ENCODE measurements at places on chromosomes 16 and 17.

- DNase-seq: no peak
Measured at GRCh38 chr17:81339534-81340296, 44.6 kb upstream of the SLC38A10 start.

DNA sequence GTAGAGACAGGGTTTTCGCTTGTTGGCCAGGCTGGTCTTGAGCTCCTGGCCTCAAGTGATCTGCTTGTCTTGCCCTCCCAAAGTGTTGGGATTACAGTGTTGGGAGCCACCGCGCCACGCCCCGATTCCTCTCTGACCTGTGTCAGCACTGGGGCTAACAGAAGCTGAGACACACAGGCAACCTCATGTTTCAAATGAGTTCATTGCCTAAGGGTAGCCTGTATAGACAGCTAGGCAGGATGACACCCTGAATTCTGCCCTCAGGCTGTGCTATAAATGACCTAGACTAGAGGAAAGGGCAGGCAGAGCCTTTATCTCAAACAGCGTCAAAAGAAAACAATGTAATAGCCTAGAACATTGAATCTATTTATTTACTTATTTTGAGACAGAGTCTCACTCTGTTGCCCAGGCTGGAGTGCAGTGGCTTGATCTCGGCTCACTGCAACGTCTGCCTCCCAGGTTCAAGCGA is 2.3 kb upstream of the CDK3 start:
- DNase-seq: no peak

GRCh38 chr16:89842471-89843408 is 14.5 kb downstream of the SPIRE2 start:
- no peak for DNase-seq

- no peak for DNase-seq
Measured at GRCh38 chr17:32805029-32805976, 71.6 kb downstream of the MYO1D start.

- peak; percentile 46 for DNase-seq
Measured at GRCh38 chr17:29369831-29370735, 20.1 kb upstream of the TAOK1 start.

DNA sequence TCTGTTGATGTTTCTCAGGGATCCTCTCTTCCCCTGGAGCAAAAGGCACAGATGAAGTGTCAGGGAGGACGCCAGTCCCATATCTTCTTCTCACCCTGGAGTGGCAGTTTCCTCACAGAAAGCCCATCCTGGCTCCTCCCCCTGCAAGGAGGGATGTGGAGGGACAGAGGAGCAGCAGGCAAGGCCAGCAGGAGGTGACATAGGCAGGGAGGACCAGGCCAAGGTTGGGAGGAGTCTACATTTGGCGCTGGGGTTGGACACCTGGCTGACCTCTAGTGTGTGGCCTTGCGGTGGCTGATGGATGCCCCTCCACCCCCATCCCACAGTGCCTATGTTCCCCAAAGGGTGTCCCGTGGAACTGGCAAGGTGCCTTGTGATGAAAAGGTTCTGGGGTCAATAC is 125.4 kb downstream of the SEC14L1 start:
- no peak for DNase-seq

DNA sequence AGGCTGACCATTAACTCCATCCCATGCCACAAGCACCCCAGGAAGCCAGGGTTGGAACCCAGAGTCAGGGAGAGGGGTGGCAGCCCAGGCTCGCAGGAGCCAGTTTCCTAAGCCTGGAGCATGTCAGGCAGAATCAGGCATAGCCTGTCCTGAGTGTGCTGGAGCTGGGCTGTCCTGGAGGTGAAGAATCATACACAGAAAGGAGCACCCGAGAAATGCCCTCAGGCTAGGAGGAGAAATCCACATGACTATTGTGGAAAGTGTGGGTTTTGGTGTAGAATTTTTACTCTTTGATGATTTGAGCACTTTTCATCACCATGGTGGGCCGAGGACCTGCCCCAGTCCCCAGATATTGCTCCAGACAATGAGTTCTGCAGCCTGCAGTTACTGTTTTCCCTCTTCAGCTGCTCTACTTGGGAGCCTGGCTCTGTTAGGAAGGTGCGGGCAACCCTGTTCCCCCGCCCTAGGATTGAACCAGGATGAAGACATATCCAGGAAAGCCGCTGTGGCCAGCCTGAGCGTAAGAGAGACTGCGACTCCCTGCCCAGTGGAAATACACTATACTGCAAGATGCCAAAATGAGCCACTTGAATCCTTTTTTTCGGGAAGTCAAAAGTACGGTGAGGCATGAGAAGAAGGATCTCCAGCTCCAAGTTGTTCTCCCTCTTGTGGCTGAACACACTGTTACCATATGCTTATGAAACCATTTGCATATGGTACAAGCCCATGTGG is 29.0 kb upstream of the HEATR6 start:
- no peak for DNase-seq

DNA sequence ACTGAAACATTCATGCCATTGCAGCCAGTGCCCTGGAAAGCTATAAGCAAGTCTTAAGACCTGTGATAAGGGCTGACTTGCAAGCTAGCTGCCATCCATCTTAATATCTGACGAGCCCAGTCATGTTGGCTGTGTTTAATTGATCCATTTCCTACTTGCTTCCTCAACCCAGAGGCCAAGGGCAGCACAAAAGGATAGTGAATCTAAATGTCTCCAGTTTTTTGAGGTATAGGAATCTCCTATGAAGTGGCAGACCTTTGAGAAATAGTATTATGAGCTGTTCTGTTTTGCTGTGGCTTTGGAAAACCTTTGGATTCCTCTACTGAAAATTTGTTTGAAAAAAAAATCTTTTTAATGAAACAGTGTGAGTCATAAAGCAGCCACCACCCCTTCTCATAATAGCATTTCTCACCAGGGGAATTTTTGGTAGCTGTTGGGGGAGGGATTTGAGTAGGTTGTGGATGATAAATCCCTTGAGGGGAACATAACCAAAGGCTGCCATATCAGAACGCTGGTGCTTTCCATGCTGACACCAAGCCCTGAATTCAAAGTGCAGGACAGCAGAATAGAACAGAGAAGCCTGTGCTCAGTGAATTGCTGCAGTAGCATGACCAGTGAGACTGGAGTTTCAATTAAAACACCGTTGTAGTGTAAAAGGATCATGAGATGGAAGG is 12.9 kb downstream of the ZNRF1 start:
- DNase-seq: no peak

DNA sequence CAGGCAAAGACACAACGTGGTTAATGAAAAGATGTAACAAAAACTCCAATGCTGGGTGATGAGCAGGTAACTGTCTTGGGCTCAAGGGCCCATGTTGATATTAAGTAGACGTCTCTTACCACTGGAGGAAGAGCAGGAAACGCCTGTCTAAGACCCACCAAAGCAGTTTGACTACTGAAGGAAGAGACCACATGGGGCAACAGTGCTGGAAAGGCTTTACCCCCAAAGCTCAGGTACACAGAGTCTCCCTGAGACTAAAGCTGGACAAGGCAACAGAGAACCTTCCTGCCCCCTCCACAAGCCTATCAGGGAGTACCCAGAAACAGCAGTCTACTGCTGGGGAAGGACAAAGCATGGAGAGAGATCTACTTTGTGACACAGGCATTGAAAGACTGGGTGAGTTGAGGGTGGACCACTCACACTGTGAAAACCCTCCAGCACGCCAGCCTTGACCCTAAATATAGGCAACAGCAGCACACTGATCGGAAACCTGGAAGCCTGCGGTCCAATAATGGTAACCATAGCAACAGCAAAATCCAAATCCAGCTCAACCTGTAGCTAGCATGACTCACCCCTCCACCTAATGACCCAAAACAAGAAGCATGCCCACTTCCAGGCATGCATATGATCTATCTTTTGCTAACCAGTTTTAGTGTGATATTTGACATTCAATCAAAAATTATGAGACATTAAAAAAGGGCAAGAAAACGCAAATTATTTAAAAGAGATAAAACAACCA is 270.5 kb upstream of the SDK2 start:
- no peak for DNase-seq

DNA sequence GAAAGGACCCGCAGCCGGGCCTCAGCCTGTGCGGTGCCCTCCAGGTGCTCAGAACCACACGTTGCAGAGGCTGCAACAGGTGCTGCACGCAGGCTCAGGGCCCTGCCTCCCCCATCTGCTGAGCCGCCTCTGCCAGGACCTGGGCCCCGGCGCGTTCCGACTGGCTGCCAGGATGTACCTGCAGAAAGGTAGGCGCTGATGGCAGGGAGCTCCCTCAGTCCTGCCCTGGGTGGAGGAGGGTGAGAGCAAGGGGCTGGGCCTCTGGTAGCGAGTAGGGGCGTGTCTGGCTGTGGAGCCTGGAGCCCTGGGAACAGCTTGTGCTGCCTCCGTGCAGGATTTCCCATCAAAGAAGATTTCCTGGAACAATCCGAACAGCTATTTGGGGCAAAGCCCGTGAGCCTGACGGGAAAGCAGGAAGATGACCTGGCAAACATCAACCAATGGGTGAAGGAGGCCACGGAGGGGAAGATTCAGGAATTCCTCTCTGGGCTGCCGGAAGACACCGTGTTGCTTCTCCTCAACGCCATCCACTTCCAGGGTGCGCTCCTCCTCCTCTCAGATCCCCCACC is 4.4 kb downstream of the SERPINF2 start:
- DNase-seq: no peak

DNA sequence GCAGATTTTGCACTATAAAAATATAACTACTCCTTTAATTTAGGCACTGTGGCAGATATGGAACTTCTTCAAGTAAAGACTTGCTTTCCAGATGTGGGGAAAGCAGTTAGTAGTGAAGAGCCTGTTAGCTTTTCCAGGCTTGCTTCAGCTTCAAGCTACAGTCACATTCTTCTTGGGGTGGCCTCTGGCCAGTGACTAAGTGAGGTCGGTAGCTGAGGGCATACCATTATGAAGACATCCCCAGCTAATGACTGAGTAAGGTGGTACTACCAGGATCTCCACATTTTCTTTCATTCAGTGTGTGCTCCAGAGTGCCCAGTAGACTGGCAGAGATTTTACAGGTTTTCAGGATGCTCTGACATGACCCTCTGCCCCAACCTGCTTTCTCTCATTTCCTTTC is 167.1 kb upstream of the KIF2B start:
- DNase-seq: no peak

DNA sequence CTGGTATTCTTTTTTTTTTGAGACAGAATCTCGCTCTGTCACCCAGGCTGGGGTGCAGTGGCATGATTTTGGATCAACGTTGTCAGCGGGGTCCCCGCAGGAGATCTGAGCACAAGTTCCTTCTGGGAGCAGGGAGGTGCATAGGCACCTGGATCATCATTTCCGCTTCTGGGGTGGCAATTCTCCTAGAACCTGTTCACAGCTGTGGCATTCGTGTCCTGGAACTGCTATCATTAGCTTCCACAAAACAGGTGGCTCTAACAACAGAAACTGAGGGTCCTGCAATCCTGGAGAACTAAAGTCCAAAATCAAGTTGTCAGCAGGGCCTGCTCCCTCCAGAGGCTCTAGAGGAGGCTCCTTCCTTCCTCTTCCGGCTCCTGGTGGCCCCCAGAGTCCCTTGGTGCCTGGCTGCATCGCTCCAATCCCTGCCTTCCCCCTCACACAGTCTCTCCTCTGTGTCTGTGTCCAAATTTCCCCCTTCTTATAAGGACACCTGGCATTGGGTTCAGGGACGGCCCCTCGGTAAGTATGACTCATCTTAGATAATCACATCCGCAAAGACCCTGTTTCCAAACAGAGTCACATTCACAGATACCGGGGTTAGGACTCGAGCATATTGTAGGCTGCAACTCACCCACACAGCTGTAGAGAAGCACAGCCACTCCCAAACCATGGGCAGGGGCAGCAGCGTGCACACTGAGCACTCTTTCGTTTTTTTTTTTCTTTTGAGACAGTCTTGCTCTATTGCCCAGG is 43.5 kb upstream of the KLHDC4 start:
- DNase-seq: no peak

- DNase-seq: no peak
Measured at GRCh38 chr16:35208001-35208935, 1748.9 kb downstream of the TP53TG3F start.

- no peak for DNase-seq
Measured at GRCh38 chr17:9666461-9667050, 21.2 kb downstream of the USP43 start.

GRCh38 chr16:50309156-50309526 is 42.8 kb downstream of the ADCY7 start:
- DNase-seq: no peak

GRCh38 chr16:54015147-54015546 is 271.4 kb downstream of the IRX3 start:
- no peak for DNase-seq

GRCh38 chr17:7903154-7904103 is 12.7 kb downstream of the RNF227 start:
- DNase-seq: no peak

GRCh38 chr16:72092832-72093447 is 480 bp downstream of the TXNL4B start:
- no peak for DNase-seq

GRCh38 chr17:75069783-75070182 is 18.0 kb upstream of the SLC16A5 start:
- no peak for DNase-seq

- peak; percentile 16 for DNase-seq
Measured at GRCh38 chr16:57577691-57578224, 35.3 kb downstream of the ADGRG5 start.

DNA sequence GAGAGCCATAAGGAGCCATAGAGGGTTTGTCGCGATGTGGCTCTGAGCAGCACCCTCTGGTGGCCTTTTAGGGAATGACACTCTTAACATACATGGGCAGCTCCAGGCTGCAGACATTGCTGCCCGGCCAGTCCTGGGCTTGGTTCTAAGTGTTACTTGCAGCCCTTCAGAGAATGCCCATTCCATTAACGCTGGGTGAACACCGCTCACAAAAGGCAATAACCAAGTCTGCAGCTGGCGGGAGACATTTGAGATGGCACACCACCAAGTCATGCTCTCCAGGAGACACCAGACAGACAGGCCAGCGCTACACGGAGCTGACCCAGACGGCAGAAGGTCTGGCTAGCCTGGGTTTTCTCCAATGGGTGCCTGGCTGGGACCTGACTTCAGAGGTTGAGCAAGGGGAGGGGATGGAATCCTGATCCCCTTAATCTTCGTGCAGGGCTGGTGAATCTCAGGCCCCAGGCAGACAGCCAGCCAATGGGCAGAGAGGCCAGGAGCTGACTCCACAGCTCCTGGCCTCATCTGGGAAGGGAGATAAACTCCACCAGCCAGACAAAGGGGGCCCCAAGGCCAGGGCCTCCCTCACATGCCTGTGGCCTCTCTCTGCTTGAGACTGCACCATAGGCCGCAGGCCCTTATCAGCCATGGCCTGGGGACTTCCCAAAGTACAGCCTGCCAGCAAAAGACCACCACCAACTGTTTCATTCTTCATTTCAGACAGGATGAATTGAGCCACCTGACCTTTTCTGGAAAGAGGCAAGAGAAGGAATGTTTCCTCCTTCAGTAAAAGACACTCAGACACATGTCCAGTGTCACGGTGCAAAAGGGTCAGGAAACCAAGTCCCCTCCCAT is 58.8 kb downstream of the ZDHHC7 start:
- peak; percentile 63 for DNase-seq

DNA sequence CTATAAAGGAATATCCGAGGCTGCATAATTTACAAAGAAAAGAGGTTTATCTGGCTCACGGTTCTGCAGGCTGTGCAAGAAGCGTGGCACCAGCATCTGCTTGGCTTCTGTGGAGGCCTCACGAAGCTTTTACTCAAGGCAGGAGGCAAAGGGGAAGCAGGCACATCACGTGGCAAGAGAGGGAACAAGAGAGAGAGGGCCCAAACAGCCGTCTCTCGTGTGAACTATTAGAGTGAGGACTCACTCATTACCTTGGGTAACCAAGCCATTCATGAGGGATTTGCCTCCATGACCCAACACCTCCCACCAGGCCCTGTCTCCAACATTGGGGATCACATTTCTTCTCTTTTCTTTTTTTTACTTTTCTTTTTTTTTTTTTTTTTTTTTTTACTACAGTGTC is 7.5 kb upstream of the ALKBH5 start:
- no peak for DNase-seq

- no peak for DNase-seq
Measured at GRCh38 chr16:65312795-65313194, 190.9 kb upstream of the CDH11 start.
